Fibroblast of villous mesenchyme (primary cell): ENCODE measurements at places on chromosomes 2 and 18. TPM values are rescaled to one million over a fixed set of nuclear protein-coding genes. Genes with fewer than 3 reads are reported as not detected.

- no peak for DNase-seq
Measured at GRCh38 chr2:234887195-234887594, 64.6 kb upstream of the SH3BP4 start.

- no peak for DNase-seq
Measured at GRCh38 chr2:37653805-37654378, 17.6 kb downstream of the CDC42EP3 start.

- DNase-seq, result no peak
Measured at GRCh38 chr2:127679680-127680361, 4.5 kb upstream of the LIMS2 start.

DNA sequence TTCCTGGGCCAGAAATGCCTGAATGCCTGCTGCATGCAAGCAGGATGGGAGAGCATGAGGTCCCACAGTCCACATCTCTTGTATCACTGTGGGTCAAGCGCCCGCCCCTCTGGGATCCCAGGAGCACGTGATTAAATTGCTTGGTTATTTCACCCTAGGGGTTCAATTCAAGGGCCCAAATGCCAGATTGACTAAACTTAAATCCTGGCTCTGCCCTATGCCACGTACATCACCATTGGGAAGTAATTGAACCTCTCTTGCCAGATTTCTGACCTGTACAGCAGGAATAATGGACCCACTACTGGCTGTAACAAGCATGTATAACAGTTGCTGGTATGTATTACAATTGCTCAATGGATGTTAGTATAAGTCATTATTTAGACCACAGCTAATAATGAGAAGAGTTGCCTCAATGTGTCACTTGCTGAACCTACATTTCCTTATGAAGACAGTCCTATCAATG is 19.9 kb downstream of the FHL2 start:
- no peak for DNase-seq

Gene KIF1A
- not detected in 2 replicates for total RNA-seq
